ENCODE measurements at places on chromosomes 2 and 18.

GRCh38 chr2:151842830-151843690 is 14.8 kb upstream of the ARL5A start:
- no peaks in the 10 kb centered on the region for H3K27me3 ChIP-seq
- no peak overlapping the region for H3K27ac ChIP-seq
- no peaks in the 10 kb centered on the region for H3K4me1 ChIP-seq
- DNase-seq = no peak

- no peaks in the 10 kb centered on the region for H3K27me3 ChIP-seq
- no peak overlapping the region for H3K27ac ChIP-seq
- H3K4me1 ChIP-seq = peaks cover 8% of the 10 kb centered on the region
- H3K36me3 ChIP-seq = no peaks in the 10 kb centered on the region
- H3K4me3 ChIP-seq = no peak overlapping the region
Measured at GRCh38 chr2:71800851-71801250, 346.8 kb downstream of the CYP26B1 start.

- H3K27ac ChIP-seq = no peak overlapping the region
- H3K36me3 ChIP-seq = no peaks in the 10 kb centered on the region
- no peaks in the 10 kb centered on the region for H3K27me3 ChIP-seq
- H3K4me3 ChIP-seq = no peak overlapping the region
- peaks cover 6% of the 10 kb centered on the region for H3K4me1 ChIP-seq
- DNase-seq = no peak
Measured at GRCh38 chr18:76981396-76981968, 151.1 kb downstream of the MBP start.

- H3K27ac ChIP-seq = no peak overlapping the region
- H3K4me1 ChIP-seq = no peaks in the 10 kb centered on the region
- peaks cover 5% of the 10 kb centered on the region for H3K27me3 ChIP-seq
- H3K36me3 ChIP-seq = no peaks in the 10 kb centered on the region
- H3K4me3 ChIP-seq = no peak overlapping the region
Measured at GRCh38 chr2:217980036-217980435, 22.8 kb downstream of the TNS1 start.

DNA sequence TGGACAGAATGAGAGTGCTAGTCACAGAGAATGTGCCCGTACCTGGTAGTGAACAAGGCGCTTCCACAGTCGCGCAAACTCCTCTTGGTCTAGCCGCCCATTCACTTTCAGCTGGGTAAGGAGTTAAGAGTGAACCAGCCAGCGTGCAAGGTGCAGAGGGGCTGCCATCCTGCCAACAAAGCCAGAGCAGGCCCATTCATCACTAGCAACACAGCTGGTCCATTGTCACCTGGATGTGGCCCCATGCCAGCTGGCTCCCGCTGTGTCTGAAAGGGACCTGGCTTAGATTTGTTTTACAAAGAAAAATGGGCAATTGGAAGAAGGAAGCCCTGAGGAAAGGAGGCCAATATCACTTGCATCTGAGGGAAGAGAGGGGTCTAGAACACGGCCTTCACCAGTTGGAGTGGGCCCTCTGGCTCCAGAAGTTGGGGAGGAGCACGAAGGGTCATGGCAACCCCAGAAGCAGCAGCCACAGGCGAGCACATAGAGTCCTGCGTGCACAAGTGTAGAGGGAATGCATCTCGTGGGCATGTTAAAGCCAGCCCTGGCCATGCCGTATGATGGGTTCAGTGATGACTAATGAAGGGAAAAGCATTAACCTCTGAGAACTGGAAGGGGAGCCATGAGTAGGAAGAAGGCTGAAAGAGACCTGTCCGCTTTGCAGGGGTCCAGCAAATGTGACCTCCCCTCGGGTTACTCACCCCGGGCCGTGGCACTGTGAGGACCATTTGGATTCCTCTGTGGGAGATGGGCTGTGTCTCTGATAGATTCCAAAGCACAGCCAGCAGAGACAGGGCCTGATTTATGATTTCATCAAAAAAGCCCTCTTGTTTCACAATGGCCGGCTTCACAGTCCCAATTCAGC is 70.6 kb downstream of the CAPN13 start:
- H3K27ac ChIP-seq = no peak overlapping the region
- no peak overlapping the region for H3K4me3 ChIP-seq
- H3K4me1 ChIP-seq = no peaks in the 10 kb centered on the region
- no peaks in the 10 kb centered on the region for H3K36me3 ChIP-seq

DNA sequence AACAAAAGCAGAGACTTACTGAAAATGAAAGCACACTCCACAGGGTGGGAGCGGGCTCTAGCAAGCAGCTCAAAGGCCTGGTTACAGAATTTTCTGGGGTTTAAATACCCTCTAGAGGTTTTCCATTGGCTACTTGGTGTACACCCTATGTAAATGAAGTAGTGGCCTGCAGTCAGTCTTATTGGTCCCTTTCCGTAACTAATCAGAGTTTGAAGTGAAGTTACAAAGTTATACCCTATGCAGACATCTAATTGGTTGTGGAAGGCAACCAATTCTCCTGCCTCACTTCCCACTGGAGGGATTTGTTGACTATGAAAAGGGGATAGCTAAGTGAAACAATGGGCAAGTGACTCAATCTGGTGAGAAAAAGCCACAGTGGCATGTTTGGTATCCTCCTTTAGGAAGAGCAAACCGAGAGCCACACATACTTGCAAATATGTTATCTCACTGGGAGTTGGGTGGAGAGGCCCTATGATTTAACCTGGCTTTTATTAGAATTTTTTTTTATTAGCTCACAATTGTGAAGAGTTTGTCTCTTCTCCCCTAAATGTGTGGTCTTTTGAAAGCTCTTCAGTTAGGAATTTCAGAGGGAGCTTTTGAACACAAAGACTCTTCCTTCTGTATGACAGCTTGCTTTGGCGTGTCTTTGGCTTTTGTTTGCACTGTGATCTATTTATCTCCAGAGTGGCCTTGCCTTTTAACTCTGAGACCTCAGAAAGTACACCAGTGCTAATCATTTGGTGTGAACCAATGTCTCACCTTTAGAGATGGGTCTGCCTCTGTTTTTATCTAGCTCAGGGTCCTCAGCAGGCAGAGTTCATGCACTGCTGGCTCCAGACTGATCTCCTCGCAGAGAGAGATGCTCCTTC is 69.6 kb downstream of the MAP4K4 start:
- DNase-seq = no peak
- H3K27me3 ChIP-seq = no peaks in the 10 kb centered on the region
- no peaks in the 10 kb centered on the region for H3K36me3 ChIP-seq
- H3K27ac ChIP-seq = peak overlapping the region; percentile 49

DNA sequence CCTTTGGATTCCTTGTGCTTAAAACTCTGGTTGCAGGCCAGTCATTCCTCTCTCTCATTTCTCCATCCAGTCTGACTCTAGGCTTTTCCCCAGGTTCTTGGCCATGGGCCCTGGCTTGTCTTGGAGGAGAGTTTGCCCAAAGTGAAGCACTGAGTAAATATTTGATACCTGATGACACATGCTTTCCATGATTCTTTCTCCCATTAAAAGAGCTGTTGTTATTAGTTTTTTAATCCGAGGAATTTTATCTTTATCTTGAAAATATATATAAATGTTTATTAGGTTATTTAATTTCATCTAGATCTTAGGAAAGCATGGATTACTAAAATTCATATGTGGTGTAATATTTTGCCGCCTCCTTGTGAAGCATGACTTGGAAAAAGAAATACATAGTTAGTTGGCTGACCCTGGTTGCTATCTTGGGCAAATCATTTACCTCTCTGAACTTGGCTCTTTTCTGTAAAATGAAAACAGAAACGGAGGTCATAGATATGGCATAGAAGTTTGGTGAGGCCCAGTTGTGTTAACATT is 650.1 kb downstream of the SLC4A3 start:
- H3K36me3 ChIP-seq = no peaks in the 10 kb centered on the region
- no peaks in the 10 kb centered on the region for H3K27me3 ChIP-seq
- peak; percentile 46 for DNase-seq
- H3K27ac ChIP-seq = peak overlapping the region; percentile 54
- no peak overlapping the region for H3K4me3 ChIP-seq

GRCh38 chr18:69949538-69949936 is 1.9 kb upstream of the CD226 start:
- H3K4me1 ChIP-seq = no peaks in the 10 kb centered on the region
- no peaks in the 10 kb centered on the region for H3K36me3 ChIP-seq
- H3K27me3 ChIP-seq = no peaks in the 10 kb centered on the region
- no peak for DNase-seq
- no peak overlapping the region for H3K27ac ChIP-seq
- H3K4me3 ChIP-seq = no peak overlapping the region

DNA sequence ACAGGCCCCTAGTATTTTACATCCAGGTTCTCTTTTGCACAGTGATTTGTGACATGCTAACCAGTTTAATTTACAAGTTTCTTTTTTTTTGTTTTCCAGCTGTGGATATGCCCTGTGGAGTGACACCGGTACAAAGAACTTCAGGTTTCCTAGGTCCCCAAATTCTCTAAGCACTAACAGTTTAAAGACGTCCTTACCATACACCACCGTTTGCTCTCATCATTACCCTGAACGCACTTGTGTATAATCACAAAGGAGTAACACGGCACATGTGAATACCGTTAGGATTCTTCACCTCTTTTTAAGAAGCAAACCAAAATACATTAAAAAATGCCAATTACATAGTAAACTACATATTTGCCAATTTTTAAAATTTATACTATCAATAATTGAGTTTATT is 853 bp downstream of the LANCL1 start:
- H3K4me1 ChIP-seq = peaks cover 4% of the 10 kb centered on the region
- no peaks in the 10 kb centered on the region for H3K27me3 ChIP-seq
- no peak for DNase-seq
- H3K36me3 ChIP-seq = peaks cover 8% of the 10 kb centered on the region
- peak overlapping the region; percentile 81 for H3K4me3 ChIP-seq

DNA sequence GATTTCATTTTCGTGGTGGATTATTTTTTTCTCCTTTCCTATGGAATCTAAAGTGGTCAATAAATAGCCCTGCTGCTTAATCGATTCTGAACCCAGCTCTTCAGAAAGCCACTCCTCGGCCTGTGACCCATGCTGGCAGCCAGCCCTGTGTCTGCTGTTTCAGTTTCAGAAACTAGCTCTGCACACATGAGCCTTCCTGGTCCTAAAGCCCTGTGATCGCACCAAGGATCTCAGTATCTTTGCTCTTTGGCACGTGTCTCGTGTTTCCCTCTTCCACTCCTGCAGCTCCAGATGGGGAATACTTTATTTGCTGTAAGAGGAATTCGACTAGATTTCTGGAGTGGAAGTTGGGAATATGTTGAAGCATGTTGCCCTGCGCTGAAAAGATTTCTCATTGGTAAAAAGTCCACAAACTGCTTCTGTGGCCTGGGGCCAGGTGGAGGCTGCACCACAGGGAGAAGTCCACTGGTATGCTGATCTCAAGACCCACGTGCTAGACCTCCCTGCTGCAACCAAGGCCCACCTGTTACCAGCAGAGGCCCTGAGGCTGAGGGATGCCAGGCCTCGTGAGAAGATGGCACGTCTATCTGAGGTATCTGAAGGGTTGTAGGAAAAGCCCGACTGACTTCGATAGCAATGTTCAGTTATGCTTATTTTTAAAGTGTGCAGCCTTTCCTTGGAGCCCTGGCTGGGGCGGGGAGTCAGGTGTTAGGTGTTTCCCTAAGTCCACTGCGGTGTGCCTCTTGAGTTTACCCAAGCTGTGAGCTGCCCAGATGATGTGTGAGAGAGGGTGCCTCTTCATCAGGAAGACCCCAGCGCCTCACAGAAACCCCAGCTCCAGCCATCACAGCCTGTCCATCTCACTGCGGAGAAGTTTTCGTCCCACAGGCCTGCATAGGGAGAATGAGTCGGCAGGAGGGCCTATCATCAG is 33.6 kb upstream of the CELF4 start:
- H3K27ac ChIP-seq = no peak overlapping the region
- no peaks in the 10 kb centered on the region for H3K36me3 ChIP-seq
- no peaks in the 10 kb centered on the region for H3K4me1 ChIP-seq
- no peak overlapping the region for H3K4me3 ChIP-seq

- no peak overlapping the region for H3K27ac ChIP-seq
- H3K4me1 ChIP-seq = no peaks in the 10 kb centered on the region
- H3K27me3 ChIP-seq = no peaks in the 10 kb centered on the region
- H3K4me3 ChIP-seq = no peak overlapping the region
- DNase-seq = no peak
Measured at GRCh38 chr2:141499123-141499522, 631.7 kb downstream of the LRP1B start.

DNA sequence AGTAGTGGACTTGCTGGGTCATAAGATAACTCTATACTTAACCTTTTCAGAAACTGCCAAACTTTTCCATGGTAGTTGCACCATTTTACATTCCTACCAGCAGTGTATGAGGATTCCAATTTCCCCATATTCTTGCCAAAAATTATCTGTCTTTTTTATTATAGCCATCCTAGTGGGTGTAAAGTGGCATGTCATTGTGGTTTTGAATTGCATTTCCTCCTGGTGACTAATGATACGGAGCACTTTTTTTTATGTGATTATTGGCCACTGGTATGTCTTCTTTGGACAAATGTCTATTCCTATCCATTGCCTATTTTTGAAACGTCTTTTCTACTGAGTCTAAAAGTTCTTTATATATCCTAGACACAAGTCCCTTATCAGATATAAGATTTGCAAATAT is 44.3 kb downstream of the CACNB4 start:
- no peaks in the 10 kb centered on the region for H3K27me3 ChIP-seq
- DNase-seq = no peak
- H3K4me1 ChIP-seq = no peaks in the 10 kb centered on the region
- H3K27ac ChIP-seq = no peak overlapping the region

DNA sequence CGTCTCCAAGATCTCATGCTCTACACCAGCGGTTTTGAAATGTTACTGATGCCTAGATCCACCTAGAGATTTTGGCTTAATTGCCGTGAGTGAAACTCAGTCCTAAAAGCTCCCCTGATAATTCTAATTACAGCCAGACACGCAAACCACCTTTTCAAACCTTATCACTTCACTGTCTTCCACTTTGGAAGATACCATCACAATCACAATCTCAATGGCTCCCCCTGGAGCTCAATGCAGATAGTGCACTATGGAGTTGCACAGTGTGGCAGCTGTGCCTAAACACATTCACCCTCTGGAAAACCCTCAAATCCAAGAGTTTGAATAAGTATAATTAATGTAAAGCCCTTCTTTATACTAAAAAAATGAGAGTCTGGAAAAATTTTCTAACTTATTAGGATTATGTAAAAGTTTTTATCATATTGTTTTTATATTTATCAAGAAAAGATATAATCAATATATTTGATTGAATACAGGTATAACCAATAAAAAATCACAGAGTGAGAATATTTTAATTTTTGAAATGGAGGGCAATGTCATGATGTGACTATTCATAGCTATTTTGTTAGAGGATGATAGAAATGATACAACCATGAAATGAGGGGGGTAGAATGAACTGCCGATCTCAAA is 102.9 kb upstream of the SLC8A1 start:
- H3K36me3 ChIP-seq = no peaks in the 10 kb centered on the region
- DNase-seq = peak; percentile 56
- H3K4me1 ChIP-seq = no peaks in the 10 kb centered on the region
- H3K27me3 ChIP-seq = no peaks in the 10 kb centered on the region

GRCh38 chr18:5463390-5463789 is 80.4 kb downstream of the EPB41L3 start:
- no peaks in the 10 kb centered on the region for H3K4me1 ChIP-seq
- H3K36me3 ChIP-seq = no peaks in the 10 kb centered on the region
- H3K27me3 ChIP-seq = no peaks in the 10 kb centered on the region
- DNase-seq = no peak
- no peak overlapping the region for H3K27ac ChIP-seq

GRCh38 chr2:20425371-20425881 is 21.4 kb upstream of the RHOB start:
- H3K4me3 ChIP-seq = no peak overlapping the region
- H3K36me3 ChIP-seq = no peaks in the 10 kb centered on the region
- H3K27ac ChIP-seq = no peak overlapping the region
